ENCODE measurements at places on chromosomes 4 and X.

- no peak for DNase-seq
These were observed 249.2 kb upstream of the GPRIN3 start for GRCh38 chr4:89556601-89557305.

DNA sequence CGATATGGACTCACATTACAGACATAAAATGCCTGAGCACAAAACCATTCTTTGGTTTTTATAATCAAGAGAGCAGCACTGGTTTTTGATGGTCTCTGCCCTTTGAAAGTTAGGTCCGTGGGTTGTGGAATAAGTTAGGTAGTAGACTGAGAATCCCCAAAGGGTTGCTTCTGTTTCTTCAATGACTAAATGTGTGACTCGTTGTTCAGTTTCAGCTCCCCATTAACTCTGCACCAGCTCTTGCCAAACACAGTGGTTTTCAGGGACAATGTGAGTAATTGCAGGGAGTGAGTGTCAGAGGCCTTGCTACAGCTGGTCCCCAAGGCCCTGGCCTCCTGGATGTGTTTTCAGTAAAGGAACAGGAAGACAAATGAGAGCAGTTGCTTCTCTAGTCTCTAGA, 24.8 kb downstream of the SMIM20 start:
- DNase-seq: no peak

- DNase-seq: no peak
These were observed 51.6 kb downstream of the NFKB1 start for GRCh38 chr4:102552781-102553180.

- no peak for DNase-seq
These were observed 149.3 kb upstream of the TENM3 start for GRCh38 chr4:182093935-182094334.

- DNase-seq: no peak
These were observed 167.2 kb upstream of the WDR1 start for GRCh38 chr4:10283761-10284160.

DNA sequence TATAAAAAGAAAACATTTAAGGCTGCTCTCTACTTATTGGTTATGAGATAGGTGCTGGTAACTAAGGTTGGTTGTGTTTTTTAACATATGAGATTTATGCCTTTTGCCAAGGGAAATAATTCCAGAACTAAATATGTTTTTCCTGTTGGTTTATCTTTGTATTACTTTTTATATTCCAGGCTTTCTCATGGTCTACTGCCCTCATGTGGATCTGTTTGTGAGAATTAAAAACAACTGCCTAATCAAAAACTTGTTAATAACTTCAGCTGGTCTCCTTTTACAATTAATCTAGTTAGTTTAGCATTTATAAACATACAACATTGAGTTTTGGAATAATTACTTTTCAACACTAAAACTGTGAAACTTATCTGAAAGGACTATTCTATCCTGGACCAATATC, 1208.3 kb downstream of the ADGRL3 start:
- no peak for DNase-seq

GRCh38 chr4:3634894-3635820, 102.9 kb upstream of the LRPAP1 start:
- DNase-seq: no peak
